ENCODE measurements at places on chromosomes 11 and 22.

- DNase-seq: no peak
Observed at GRCh38 chr11:62925745-62926679, 4.8 kb upstream of the CHRM1 start.

GRCh38 chr22:38262051-38262795 is 10.6 kb downstream of the TMEM184B start:
- DNase-seq: no peak

DNA sequence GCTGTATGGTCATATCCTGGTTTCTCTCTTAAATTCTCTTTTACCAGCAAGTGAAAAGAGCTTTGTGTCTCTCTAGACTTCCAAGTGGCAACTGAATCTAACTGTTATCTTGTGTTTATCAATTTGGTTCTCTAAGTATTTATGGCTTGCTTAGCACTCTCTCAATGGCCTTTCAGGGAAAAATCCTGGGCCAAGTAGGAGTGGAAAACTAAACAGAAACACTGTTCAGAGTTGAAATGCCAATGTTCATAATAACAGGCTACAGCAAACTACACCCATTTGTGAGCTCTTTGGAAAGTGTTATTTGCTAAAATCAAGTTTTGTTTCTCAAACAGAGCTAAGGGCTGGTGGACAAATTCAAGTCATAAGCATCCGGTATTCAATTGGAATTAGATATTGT is 10.1 kb downstream of the MMP12 start:
- peak; percentile 26 for DNase-seq

DNA sequence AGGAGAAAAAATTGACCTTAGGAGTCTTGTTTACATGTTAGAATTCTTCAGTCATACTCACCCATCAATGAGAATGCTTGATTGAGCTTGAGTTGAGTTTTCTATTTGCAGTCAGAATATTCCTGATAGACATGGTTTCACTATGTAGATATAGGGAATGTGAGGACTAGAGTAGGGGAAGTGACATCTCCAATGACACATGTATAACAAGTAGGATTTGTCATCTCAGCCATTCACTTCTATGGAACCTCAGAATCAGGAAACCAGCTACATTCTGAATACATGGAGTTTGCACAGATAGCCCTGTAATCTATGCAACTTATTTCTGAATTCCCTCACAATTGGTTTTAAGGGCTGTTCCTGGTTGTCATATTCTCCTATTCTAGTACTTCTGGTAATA is 20.1 kb upstream of the OR9Q1 start:
- no peak for DNase-seq

- DNase-seq: no peak
Observed at GRCh38 chr11:46952553-46952952, 16.0 kb downstream of the CSTPP1 start.

- no peak for DNase-seq
Observed at GRCh38 chr11:125368757-125369156, 127.3 kb downstream of the FEZ1 start.

DNA sequence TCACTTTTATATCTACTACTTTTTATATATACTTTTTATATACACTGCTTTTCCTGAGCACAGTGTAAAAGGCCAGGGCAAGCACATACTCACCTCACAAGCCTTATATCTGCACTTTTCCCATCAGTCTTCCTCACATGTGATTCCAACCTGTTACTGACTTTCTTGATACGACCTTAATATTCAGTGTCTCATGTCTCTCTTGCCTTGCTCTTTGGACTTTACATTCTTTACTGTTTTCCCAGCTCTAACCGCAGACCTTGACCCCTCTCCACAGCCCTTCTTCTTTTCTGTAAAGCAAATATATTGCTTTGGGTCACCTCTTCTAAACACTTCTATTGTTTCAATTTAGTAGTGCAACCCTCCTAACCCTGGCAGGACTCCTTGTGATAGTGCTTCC is 353.1 kb upstream of the ANO5 start:
- no peak for DNase-seq

GRCh38 chr22:32317524-32317923 is 40.1 kb upstream of the RFPL3 start:
- DNase-seq: no peak

DNA sequence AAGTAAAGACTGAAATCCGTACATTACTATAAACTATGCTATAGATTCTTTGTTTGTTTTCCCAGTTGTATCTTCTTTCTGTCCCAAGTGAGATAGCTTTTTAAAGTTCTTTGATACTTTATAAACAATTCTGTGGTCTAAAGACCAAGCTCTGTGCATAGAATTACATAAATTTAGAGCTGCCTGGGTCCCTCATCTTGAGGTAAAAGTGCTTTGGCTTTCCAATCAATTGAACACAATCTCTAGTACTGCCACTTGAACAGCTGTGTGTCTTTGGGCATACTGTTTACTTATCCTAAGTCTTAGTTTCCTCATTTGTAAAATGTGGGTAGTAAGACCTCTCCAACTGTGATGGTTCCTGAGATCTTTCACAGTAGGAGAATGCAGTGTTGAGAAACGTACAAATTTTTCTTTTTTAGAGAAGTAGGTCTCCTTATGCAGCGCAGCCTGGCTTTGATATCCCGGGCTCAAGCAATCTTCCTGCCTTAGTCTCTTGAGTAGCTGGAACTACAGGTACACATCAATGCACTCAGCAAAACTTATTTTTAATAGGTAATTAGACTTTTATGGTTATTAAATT is 2.5 kb upstream of the EED start:
- DNase-seq: no peak

GRCh38 chr11:47843361-47844055 is 4.6 kb downstream of the NUP160 start:
- DNase-seq: no peak

- peak; percentile 17 for DNase-seq
Observed at GRCh38 chr11:4539603-4540219, 5.3 kb upstream of the OR52M1 start.

- no peak for DNase-seq
Observed at GRCh38 chr11:88355887-88356286, 18.4 kb upstream of the CTSC start.

DNA sequence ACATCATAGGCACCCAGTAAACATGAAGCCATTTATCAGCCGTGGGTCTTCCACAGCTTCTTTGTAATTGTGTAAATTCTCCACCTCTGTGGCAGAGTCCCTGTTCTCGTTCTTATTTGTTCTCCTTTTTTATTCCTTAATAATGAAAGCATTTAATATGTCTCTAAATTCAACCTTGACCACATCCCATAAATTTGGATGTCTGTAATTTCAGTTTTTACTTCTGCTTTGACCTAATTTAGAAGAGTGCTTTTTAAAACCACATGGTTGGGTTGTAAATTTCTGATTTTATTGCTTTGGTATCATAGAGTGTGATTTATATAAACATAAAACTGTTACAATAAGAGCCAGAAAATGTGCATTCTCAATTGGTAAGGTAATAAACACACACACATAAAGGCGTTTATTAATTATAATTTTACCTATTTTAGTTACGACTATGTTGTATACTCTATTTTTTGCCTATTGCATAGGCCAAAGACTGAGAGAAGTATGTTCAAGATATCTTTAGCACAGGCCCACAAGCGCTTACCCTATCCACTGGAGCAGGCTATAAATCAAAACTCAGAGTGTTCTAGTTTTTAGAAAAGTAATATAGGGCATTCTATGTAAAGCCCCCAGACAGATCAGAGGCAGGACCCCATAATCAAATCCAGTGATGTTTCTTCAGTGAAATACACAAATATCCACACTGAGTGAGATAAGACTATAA is 58.0 kb upstream of the CCND1 start:
- no peak for DNase-seq

GRCh38 chr22:33896575-33897447 is 23.5 kb downstream of the LARGE1 start:
- DNase-seq: no peak

DNA sequence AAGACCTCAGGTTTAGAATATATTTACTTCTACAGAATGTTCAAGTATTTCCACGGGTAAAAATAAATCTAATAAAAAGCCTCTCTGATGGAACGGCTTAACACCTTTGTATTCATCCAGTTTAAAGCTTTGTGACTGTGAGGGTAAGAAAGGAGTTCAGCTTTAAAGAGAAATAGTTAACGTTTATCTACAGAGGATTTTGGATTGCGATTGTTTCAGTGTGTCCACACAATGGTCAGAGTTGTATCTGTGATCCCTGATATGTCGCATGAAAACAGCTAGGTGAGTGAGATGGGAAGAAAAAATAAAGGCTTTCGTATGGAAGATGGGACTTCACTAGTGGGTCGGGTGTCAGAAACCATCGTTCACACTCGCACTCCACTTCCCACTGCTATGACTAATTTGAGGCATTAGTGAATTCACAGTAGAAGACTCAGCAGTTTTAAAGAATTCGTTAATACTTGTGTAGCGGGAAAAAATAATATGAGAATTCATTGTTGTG is 1.6 kb downstream of the APLP2 start:
- DNase-seq: no peak

GRCh38 chr22:46622081-46622521 is 1.9 kb downstream of the GRAMD4 start:
- no peak for DNase-seq

GRCh38 chr11:117701781-117702180 is 95.2 kb downstream of the DSCAML1 start:
- DNase-seq: no peak

GRCh38 chr11:73012121-73012863 is 129.8 kb downstream of the FCHSD2 start:
- peak; percentile 56 for DNase-seq

DNA sequence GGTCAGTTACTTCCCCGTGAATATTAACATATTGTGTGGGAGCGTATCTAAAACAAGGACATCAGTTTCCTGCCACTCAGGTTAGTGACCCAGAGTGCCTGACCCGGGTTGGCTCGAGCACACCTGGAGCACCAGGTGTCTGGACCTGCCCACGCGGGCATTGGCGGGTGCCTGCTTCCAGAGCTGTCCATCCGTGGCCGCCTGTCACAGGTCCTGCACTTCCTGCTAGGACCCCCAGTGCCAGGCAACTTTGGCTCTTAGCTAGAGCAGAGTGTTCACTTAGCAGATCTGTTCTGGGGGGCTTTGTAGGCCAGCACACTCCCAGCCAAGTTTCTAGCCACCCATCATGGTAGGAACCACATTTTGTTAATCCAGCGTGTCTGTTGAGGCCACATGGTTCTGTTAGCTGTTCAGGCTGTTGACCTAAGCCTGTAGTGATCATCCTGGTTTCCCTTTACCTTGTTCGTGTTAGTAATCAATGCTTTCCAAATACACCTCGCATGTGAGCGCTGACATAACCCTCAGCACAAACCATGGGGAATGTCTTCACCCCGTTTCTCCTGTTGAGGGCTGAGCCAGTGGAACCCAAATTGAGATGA is 29.5 kb downstream of the MOV10L1 start:
- DNase-seq: no peak

- no peak for DNase-seq
Observed at GRCh38 chr11:48055292-48056132, 75.2 kb downstream of the PTPRJ start.

DNA sequence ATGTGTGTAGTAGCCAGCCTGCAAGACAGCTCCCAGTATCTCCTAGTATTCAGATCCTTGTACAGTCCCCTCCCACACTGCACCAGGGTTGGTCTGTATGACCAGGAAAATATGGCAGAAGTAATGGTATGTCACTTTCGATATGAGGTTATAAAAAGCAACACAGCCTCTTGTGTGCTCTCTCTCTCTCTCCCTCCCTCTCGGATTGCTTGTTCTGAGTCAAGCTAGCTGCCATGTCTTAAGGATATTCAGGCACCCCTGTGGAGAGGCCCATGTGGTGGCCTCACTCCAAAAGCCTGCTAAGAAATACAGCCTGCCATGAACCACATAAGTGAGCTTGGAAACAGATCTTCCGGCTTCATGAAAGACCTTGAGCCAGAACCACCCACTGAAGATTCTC is 25.4 kb downstream of the FXYD6 start:
- DNase-seq: no peak

DNA sequence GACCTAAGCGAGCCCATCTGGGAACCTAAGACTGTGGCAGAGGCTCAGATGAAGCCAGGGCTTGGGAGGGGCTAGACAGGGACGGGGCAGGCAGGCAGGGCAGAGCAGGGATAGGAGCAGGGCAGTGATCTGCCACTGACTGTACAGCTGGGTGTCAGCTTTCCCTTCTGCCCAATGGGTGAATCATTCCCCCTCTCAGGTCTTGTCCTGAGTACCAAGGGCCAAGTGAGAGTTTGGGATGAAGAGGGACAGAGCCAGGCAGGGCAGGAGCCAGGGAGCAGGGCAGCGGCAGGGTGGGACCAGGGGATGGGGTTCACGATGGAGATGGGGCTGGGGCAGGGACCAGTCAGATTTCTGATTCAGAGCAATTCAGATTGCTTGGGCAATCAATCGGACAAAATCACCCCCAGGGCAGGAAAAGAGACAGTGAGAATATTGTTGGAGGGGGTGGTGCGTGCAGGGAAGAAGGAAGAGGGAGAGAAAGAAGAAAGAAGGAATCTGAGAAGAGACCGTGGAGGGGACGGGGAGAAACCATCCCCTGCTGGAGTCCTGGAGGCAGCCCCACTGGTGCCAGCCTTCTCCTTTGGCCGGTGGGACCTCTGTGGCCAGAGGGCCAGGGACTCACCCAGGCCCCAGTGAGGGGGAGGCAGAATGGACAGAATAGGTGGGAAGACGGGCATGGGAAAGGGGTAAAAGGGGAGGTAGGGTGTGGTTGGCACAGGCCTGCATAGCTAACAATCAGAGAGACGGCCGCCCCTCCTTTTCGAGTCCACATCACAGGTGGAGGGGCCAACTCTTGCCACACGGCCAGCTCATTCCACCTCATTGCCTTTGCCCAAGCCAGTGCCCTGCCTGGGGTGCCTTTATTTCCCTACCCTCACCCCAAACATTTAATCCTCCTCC is 47.2 kb downstream of the CYTH4 start:
- DNase-seq: peak; percentile 38

DNA sequence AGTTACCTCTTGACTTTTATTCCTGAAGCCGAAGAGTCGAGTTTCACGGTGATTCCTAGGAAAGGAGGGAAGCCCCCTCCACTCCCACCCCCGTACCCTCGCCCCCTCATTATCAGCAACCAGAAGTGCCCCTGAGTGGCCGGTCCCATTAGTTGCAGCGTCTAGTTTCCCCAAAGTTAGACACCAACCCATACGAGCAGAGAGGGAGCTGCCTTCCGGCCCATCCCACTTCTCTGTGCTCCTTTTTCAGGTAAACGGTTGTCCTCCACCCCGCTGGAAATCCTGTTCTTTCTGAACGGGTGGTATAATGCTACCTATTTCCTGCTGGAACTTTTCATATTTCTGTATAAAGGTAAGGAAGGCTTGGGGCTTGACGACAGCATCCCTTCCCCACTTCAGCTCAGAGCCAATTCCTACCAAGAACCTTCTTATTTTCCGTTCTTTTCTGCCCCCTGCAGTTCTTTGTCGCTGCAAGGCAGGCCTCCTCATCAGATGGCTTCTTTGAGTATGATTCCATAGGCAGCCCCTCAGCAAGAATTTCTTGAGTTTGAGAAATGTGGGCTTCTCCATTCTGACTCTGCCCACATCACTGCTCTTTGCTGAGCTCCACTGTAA is 701 bp downstream of the TMEM216 start:
- no peak for DNase-seq

DNA sequence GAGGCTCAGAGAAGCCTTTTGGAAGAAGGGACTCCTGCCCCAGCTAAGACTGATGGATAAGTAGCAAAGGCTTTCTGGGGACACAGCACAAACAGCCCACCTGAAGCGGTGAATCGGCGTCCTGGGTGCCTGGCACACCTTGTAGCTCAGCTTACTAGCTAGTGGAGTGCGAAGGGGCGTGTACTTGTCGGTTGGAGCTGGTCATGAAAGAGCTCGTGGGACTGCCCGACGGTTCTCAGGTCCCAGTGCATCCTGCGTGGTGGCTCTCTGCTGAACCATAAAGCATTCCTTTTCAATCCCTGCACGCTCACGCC is 690 bp upstream of the UVRAG start:
- no peak for DNase-seq
